ELR (cell line): ENCODE measurements at places on chromosomes 16 and 17.

- DNase-seq: no peak
These were observed 4.8 kb downstream of the CDR2L start for GRCh38 chr17:74992223-74992622.

- DNase-seq: no peak
These were observed 39.7 kb upstream of the NDRG4 start for GRCh38 chr16:58460219-58460610.

GRCh38 chr17:75571197-75571884 lies 16.3 kb upstream of the MYO15B start:
- peak; percentile 48 for DNase-seq

DNA sequence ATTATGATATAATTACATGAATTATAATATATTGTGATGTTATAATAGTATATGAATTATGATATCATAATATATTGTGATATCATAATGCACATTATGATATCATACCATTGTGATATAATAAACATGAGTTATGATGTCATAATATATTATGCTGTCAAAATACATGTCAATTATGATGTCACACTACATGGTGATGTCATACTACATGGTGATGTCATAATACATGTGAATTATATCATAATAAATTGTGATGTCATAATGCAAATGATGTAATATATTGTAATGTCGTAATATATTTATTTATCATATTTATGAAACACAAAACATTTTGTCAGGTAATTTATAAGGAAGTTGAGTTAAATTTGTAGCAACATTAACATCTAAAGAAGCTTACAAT lies 1950.1 kb downstream of the TP53TG3F start:
- DNase-seq: peak; percentile 1

GRCh38 chr16:64234200-64234599 lies 887.7 kb downstream of the CDH11 start:
- no peak for DNase-seq

DNA sequence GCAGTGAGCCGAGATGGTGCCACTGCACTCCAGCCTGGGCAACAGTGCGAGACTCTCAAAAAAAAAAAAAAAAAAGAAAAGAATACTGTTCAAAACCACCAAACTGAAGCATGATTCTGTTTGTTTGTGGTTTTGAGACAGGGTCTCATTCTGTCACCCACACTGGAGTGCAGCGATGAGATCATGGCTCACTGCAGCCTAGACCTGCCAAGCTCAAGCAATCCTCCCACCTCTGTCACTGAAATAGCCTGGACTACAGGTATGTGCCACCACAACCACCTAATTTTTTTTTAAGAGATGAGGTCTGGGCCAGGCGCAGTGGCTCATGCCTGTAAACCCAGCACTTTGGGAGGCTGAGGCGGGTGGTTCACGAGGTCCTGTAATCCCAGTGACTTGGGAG lies 4.3 kb downstream of the SUMO2 start:
- no peak for DNase-seq

DNA sequence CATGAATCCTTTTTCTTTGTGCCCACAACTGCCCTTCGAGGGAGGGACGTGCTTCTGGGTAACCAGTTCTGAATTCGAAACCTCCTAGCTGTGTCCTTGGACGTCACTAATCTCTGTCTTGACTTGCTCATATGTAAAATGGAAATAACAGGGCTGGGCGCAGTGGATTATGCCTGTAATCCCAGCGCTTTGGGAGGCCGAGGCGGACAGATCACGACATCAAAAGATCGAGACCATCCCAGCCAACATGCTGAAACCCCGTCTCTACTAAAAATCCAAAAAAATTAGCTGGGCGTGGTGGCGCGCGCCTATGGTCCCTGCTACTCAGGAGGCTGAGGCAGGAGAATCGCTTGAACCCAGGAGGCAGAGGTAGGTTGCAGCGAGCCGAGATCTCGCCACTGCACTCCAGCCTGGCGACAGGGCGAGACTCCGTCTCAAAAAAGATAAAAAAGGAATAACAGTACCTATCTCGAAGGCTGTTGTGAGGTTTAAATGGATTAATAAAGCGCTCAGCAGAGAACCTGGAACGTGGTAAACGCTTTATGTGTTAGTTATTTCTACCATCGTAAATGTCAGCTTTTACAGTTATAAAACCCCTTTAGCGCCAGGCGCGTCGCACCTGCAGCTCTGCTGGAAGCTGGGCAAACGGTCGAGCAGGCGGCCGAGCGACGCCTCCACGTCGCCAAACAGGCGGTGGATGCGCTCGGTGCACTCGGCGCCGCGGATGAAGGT lies 641 bp downstream of the COG8 start:
- DNase-seq: no peak
